ENCODE measurements at places on chromosomes 13 and 19.

GRCh38 chr19:17491287-17491686, 20.2 kb upstream of the PGLS start:
- no peak for DNase-seq

GRCh38 chr19:5789351-5789761, 1.6 kb downstream of the DUS3L start:
- DNase-seq, result no peak

DNA sequence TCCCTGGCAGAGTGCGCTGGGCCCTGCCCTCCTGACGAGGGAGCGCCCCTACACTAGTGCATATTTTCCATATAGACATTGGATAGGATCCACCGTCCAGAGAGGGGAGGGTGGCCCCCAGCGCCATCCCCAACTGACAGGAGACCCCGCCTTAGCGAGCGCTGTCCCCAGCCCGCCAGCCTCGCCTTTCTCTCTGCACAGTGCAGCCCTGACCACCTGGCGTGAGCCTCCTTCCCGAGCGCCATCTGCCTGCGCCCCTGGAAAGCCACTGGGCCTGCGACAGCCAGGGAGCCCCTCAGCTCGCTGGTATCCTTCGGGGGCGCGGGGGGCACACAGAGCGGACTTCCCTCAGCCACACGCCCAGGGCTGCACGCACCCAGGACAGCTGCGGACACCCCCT, 42.1 kb upstream of the ATP12A start:
- DNase-seq, result no peak

DNA sequence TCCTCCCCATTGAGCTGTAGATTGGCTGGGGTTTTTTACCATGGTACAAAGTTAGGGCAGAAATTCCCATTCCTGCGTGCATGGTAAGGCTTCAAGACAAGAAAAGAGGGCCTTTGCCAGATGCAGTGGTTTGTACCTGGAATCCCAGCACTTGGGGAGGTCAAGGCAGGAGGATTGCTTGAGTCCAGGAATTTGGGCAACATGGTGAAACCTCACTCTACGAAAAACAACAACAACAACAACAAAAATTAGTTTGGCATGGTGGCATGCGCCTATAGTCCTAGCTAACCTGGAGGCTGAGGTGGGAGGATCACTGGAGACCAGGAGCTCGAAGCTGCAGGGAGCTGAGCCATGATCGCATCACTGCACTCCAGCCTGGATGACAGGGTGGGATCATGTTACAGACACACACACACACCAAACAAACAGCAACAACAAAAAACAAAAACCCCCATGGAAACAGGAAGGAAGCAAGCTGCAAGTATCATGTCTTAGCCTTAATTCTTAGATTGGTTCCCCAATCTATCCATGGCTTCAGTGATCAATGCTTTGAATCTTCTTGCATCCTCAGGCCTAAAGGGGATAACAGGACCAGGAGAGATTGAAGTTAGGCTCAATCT, 5.5 kb upstream of the WTIP start:
- no peak for DNase-seq

GRCh38 chr19:13681509-13681908, 82.8 kb upstream of the MRI1 start:
- no peak for DNase-seq

GRCh38 chr13:111952814-111953213, 114.1 kb upstream of the SOX1 start:
- DNase-seq, result no peak

GRCh38 chr13:40026174-40026585, 370.7 kb downstream of the COG6 start:
- no peak for DNase-seq

DNA sequence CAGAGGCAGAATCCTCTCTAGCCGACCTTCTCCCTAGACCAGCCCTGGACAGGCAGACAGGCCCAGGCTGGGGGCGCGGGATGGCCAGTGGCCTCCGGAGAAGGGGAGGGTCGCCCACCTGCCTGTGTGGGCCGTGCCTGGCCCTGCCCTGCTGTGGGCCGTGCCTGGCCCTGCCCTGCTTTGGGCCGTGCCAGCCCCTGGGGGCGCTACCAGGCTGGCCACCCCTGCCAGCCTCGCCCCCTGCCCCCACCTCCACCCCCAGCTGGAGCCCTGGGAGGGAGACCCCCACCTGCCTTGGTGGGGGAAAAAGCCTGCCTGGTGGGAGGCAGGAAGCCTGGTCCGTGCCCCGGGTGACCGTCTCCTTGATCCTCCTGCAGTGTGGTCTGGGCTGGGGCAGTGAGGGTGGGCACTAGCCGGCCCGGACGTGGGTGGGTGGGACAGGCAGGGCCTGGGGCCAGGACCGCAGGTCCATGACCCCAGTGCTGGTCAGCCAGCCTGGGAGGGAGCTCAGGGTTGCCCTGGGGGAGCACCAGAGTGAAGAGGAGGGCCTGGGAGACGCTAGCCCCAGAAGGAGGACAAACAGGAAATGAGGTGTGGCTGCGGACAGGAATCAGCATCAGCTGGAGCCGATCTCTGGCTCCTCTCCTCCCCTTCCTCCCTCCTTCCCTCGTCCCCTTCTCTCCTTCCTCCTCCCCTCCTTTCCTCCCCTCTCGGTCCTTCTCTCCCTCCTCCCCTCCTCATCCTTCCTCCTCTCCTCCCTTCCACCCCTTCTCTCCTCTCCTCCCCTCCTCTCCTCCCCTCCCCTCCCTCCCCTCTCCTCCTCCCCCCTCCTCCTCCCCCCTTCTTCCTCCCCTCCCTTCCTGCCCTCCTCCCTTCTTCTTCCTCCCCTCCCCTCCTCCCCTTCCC, 5.1 kb upstream of the MKNK2 start:
- no peak for DNase-seq

GRCh38 chr13:50124536-50125303, 109.5 kb downstream of the KCNRG start:
- DNase-seq, result no peak

DNA sequence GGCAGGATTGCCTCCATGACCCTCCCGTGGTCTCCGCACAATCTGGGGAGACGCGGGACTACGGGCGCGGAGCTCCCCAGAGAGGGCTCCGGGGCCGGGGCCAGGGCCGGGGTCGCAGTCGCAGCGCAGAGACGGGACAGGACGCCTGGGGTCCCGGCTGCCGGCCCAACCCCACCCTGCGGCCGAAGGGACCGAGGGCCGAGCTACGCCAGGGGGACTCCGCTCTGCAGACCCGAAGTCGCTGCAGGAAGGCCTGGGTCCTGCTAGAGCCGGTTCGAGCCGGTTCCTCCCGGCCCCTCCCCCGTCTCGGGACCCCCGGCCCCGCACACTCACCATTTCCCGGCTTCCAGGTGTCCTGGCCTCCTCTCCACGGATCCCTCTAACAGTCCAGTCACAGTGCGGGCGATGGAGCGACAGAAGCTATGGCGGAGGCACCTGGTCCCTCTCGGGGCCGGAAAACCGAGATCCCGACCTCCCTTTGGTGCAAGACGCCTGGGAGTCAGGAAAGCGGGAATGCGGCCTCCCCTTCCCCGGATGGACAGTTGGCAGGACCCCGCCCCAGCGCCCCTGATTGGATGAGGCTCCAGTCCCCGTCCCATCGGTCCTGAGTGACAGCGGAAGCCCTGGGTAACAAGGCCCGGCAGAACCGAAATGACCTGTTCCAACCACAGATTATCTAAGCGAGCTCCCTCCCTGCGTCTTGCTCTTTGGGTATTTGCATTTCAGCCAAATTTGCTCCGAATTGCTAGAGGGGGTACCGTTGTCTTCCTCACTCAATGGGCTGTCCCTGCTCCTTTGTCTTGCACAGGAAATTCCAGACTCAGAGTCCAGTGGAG, at the start of gene ZNF625:
TSS of gene ZNF625 (minus strand) at position 512 of the 836 bp plus-strand sequence. CDS start at position 336, 176 bp downstream.
- DNase-seq, result no peak

Data from cortex of kidney (tissue), 1 donor.